ENCODE measurements at places on chromosomes 11 and 22.
A peak's percentile ranks its signal among the peaks of the same experiment; 100 is the strongest.

DNA sequence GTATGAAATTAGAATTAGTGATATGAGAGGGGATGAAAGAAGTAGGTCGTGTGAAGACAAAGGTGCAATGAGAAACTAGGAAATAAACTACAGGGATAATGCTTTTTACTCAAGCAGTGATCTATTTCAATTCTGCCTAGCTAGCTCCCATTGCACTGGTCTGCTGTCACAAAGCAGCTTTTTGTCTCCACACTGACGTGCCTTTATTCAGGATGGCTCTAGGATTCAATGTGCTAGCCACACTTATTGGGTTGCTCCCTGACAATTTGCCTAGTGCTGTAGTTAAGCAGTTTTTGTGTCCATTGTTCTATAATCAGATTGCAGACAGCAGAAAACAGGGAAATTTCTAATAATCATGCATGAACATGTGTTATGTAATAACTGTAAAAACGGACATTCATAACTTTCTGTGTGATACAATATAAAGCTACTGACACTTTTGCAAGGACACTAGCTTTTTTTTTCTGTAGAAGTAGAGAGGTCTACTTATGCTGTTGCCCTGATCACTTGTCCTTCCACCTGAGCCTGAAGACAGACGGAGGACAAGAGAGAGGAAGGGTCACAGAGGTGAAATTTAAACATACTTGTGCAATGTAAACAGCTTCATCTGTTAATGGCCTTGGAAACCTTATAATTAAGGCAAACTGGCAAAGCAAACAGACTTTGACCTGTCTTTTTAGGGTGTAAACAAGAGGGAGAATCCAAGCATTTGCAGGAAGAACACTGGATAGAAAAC is 269.6 kb downstream of the LRRC4C start:
- no peak for DNase-seq

- no peak for DNase-seq
Measured at GRCh38 chr11:83403691-83404389, 117.7 kb upstream of the CCDC90B start.

DNA sequence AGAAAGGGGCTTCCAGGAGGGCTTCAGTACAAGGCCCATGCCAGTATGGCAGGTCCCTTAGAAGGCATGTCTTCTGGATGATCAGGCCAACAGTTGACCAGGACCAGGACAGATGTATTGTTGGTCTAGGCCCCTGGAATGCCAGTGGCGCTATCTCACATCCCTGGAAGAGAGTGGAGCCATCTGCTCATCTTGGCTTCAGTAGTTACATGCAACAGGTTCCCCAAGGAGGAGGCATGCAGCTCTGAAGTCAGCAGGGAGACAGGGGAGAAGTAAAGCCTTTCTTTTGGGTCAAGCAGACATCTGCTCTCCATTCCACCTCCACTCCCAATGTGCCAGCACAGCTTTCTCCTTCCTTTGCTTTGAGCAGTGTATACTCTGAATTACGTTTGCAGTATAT is 244.1 kb downstream of the KIRREL3 start:
- DNase-seq: no peak

GRCh38 chr11:106989078-106989455 is 29.2 kb downstream of the GUCY1A2 start:
- no peak for DNase-seq

DNA sequence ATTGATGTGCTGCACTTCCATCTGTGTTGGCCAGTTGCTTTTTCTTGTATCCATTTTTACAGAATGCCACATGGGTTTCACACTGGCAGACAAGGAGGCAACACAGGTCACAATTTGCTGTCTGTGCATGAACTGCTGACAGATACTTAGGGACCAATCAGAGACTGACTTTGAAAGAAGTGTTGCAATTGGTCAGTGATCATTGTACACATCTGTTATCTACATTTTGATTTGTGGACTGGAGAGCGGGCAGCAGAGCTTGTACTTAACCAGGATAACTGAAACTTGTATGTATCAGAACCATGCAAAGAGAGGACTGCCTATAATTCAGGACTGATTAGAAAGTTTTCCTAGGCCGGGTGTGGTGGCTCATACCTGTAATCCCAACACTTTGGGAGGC is 21.8 kb downstream of the PRR5 start:
- DNase-seq: no peak

- DNase-seq: no peak
Measured at GRCh38 chr11:116078101-116078591, 573.9 kb upstream of the CADM1 start.

DNA sequence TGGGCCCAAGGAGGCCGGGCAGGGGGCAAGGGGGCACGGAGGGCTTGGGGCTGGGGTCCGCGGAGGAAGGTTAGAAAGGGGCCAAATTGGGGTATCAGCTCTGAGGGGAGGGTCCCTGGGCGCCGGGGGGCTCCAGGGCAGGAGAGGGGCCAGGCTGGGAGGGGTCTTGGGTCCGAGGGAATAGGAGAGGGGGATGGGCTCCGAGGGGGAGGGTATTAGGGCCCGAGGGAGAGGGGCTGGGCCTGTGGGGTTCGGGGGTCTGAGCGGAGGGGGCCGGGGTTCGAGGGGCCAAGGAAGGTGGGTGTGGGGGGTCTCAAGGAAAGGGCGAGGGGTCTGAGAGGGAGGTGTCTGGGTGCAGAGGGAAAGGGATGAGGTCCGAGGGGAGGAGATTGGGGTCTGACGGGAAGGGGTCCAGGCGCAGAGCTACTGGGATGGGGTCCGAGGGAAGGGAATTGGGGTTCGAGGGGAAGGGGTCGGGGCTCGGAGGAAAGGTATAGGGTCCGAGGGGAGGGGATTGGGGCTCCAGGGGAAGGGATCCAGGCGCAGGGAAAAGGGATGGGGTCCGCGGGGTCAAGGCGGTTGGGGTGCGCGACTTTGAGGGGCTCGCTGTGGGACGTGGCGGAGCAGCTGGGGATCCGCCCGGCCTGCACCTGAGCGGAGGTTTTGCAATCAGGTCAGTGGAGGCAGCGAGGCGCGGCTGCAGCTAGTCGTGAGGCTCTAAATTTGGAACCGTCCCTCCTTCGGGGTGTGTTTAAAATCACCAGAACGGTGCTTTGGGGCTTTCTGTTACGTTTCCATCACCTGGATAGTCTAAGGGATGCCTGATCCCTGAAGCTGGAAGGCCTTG is 728 bp downstream of the CTTN start:
- no peak for DNase-seq

DNA sequence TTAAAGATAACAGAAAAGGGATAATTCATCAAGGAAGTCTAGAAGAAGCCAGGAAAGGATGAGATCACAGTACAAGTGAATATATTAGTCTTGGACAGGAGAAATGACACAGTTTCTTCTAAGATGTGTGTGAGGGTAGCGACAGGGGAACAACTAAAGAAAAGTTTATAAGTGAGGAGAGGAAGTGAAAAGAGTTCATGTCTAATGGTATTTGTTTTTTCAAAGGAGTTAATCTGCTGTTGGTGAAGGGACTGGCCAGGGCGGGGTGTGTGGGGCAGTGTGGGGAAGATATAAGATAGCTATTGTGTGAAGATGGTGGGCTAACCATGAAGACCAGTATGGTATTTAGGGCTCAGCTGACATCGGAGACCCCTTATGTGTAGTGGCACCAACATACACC is 7.6 kb upstream of the PPFIBP2 start:
- DNase-seq: no peak

DNA sequence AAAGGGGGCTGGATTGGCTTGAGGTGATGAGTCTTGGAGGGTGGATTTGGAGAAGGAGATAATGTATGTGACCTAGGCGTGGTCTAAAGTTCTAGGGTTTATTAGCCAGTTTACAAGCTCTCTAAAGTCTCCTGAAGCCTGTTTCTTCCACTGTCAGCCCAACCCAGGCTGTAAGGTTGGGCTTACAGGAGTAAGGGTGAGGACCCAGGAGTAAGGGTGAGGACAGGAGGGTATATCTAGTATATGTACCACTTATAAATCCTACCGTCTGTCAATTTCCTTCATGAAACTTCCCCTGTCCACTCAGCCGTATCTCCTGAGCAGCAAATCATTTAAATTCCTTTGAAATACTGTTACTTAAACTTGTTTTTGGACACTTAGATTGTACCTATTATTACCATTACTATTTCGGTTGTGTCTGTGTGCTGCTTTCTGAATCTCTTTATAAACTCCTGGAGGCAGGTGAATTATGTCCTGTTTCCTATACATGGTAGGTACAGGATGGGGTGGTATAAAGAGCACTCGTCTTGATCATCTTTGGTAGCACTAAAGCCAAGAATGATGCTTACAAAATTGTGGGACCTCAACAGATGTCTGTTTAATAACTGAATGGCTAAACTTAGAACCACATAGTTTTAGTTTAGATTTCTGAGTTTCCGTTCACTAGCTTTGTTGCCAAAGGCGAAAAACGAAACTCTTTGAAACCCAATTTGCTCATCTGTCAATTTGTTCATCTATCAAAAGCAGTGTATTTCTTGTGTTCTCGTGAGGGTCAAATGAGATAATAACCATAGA is 192.0 kb downstream of the GRIK4 start:
- DNase-seq: no peak

- no peak for DNase-seq
Measured at GRCh38 chr11:2382936-2383851, 6.1 kb downstream of the CD81 start.

GRCh38 chr11:120655589-120655988 is 144.0 kb downstream of the GRIK4 start:
- no peak for DNase-seq

DNA sequence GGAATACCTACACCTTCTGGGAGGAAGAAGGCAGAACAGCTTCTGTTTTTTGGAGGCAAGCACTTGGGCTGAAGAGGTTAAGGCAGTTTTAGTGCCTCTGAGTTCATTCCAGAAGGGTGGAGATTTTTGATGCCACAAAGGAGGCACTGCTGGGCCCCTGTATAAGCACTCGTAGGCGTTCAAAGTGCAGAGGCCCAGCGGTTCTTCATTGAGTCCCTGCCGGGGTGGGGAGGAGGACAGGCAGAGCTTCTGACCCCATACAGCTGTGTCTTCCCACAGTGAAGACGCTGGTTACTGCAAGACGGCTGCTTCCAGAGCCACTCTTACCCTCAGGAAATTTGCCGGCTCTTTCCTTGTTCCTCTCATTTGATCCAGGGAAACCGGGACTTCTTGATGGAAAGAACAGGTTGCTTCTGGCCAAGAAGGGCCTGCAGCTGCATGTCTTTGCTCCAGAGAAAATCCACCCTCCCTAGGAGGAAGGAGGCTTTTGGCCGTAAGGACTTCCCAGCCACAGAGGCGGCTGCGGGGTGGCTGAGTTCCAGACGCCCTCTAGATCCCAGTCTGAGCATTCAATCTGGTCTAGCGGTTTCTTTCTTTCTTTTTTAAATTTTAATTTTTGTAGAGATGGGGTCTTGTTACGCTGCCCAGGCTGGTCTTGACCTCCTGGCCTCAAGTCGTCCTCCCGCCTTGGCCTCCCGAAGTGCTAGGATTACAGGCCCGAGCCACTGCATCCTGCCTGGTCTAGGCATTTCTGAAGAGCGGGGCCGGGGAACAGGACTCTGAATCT is 9.4 kb downstream of the ADAMTS15 start:
- DNase-seq: no peak

GRCh38 chr11:19869946-19870589 is 157.4 kb downstream of the NAV2 start:
- no peak for DNase-seq

- no peak for DNase-seq
Measured at GRCh38 chr11:26025676-26026075, 306.3 kb upstream of the ANO3 start.

DNA sequence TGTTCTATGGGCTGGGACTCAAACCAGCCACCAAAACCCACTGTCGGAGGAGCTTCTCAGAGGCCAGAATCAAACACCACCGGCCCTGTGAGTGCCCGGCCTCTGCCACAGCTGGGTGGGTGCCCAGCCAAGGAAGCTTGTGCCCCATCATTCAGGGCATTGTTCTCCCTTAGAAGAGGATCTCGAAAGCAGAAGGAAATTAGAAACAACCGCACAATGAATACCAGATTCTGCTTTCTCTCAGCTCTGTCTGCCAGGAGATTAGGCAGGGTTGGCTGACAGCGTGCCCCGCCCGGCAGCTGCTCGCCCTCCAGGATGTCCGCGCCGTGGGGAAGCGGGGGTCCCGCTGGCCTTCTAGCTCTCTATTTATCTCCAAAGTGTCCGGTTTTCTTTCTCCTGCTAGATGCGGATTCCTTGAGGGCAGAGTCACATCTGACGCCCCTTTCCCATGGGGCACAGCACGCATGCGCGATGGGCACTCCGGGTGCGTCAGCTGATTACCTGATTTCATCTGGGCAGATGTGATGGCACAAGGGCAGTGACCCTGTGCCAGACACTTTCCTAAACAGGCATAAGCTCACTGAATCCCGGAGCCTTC is 25.5 kb downstream of the SCGB1A1 start:
- DNase-seq: peak; percentile 20

- no peak for DNase-seq
Measured at GRCh38 chr11:57596266-57596885, 1.1 kb upstream of the SERPING1 start.

DNA sequence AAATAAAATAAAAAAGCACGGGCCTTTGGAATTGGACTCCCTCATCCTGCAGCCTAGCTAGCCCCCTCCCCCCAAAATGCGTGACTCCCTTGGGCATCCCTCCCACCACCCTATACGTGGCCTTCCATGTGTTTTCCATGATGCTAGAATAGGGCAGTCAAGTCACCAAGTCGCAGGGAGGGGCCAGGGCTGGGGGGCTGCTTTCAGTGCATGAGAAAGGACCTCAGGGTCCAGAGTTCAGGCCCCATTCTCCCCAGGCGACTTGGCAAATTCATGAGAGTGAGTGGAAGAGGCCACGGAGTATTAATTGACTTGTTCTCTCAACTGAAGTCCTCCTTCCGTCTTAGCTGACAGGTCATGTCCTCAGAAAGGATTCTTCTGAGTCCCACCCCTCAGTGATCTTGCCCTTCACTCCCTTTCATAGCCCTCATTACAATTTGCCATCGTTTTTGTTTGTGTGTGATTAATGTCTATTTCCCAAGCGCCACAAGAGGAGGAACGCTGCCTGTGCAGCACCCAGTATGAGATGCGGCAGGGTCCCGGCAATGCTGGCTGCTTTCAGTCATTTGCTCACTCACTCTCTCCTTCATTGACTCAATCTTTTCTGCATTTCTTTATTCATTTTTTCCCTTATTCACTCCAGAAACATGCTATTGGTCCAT is 17.4 kb downstream of the LRRC32 start:
- no peak for DNase-seq

DNA sequence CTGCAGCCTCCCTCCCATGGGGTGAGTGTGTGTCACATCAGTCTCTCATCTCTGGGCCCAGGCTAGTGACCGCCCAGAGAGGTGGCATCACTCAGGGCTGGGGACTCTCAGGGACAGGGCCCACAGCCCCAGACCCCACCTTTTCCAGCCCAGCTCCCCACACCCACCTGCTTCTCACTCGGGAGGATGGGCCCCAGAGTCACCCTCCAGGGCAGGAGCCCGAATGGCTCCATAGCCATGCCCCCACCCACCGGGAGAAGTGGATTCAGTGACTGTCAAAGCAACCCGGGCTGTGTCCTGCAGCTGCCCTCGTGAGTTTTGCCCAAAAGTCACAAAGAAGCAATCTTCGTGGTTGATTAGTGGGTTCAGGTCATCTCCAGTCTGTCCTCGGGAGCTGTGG is 26.0 kb downstream of the PARVG start:
- DNase-seq: no peak

- DNase-seq: no peak
Measured at GRCh38 chr11:62075438-62075837, 48.4 kb upstream of the INCENP start.
